ENCODE measurements at places on chromosomes 5 and 9.

- DNase-seq: peak; percentile 8
These were observed 2.2 kb downstream of the GABRB2 start for GRCh38 chr5:161544350-161544765.

DNA sequence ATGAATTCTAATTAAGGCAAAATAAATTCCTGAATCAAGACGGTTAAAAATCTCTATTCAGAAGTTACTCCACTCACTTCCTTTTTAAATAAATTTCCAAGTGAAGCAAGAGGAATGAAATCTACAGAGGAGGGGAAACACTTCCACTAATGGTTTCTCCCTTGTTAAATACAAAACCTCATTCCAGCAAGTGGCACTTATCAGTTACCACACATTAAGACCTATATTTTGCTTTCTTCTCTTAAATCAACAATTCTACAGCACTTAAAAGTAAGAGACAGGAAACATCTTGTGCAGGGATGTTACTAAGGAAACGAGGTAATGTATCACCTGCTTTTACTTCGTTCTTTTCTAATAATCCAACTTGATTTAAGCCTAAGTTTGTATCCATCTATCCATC lies 172.6 kb downstream of the RAPGEF6 start:
- no peak for DNase-seq

DNA sequence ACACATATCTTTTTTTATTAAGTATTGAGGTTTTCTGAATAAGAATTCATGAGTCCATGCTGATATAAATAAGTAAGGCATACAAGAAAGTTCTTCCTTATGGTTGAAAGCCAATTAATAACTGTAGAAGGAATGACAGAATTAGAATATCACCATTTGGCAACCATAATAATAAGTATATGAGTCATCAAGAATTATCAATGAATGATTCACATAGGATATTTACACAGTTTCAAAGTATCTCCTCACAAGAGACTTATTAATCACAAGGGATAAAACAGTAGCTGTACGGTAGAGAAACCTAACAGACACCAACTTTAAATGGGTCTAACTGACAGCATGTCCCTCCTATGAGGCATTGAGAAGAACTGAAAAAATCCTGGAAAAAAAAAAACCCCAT lies 161.6 kb downstream of the NR3C1 start:
- no peak for DNase-seq

DNA sequence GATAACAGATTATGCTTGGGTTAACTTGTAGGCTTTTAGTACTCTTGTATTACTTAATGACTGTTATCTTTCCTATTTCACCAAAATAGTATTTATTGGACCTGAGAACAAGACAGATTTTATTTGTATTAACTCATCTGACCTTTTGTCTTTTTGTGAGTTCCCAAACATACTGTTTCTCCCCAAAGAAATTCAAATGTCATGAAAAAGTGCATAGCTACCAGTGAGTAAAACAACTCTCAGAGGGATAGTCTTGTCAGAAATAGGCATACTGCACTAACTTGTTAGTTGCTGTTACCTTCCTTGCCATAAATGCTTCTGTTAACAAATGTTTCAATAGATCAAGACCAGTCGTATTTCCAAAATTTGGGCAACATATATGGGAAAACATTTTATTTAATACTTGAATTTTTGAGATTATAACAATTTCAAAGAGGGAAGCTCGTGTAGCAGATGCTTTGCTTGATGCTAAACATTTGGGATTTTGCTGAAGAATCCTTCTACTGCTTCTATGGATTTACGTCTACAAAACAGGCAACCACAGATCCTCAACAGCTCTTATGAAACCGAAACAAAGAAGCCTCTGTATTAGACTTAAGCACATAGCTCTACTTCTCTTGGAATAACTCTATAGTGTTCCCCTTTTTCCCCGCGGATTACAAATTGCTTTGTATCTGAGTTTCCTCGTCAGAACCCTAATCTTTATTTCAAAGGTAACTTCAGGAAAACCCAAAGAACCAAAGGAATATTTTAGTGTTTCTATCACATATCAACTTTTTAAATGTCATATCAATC lies 248.8 kb downstream of the MCTP1 start:
- DNase-seq: no peak

- no peak for DNase-seq
These were observed 485.3 kb downstream of the PSAT1 start for GRCh38 chr9:78782234-78782633.

DNA sequence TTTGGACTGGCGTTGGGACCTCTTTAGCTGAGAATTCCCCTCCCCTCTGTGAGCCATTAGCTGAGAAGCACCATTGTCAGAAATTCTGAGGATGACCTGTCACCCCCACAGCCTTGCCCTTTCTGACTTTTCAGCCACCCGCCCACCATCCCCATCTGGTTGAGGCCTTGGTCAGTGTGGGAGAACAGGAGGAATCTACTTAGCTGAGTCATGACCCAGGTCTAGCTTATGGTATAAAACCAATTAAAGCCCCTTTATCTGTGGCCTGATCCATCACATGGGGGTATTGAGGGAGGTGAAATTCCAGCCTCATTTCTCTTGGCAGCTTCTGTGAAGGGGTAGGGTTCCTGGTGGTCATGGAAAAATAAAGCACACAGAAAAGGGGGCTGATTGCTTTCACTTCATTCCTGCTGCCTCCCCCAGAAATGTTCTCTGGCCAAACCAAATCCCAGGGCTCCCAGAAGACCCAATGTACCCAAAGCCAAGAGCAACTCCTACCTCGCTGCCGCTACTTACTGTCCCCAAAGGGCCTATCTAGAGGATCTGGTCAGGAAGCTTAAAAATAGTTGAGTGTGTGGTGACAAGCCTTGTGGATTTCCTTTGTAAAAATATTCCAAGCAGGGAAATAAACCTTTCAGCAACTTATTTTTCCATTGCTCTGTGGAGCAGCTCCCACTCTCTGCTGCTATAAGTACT lies 174.8 kb upstream of the TNC start:
- no peak for DNase-seq

DNA sequence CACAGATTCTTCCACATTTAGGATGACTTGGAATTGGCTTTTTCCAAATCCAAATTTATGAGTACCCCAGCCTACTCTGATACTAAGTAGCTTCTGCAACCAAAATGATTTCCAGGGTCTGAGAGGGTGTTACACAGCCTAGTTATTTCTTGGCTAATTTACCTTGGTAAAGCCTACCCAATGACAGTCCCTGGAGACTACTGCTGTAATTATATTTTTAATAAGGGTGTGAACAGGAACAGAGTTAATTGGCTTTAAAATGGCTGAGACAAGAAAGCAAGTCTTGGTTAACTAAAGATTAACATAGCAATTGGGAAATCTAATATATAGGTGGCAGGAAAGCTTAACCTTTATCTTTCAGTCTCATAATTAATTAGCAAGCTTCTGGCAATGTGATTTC lies 9.3 kb downstream of the PRLR start:
- no peak for DNase-seq

- DNase-seq: no peak
These were observed 42.1 kb downstream of the RFK start for GRCh38 chr9:76352026-76352620.

- DNase-seq: no peak
These were observed 289.1 kb downstream of the ICE1 start for GRCh38 chr5:5711592-5711991.

- DNase-seq: no peak
These were observed 266.0 kb downstream of the DMAC1 start for GRCh38 chr9:7533376-7534090.

DNA sequence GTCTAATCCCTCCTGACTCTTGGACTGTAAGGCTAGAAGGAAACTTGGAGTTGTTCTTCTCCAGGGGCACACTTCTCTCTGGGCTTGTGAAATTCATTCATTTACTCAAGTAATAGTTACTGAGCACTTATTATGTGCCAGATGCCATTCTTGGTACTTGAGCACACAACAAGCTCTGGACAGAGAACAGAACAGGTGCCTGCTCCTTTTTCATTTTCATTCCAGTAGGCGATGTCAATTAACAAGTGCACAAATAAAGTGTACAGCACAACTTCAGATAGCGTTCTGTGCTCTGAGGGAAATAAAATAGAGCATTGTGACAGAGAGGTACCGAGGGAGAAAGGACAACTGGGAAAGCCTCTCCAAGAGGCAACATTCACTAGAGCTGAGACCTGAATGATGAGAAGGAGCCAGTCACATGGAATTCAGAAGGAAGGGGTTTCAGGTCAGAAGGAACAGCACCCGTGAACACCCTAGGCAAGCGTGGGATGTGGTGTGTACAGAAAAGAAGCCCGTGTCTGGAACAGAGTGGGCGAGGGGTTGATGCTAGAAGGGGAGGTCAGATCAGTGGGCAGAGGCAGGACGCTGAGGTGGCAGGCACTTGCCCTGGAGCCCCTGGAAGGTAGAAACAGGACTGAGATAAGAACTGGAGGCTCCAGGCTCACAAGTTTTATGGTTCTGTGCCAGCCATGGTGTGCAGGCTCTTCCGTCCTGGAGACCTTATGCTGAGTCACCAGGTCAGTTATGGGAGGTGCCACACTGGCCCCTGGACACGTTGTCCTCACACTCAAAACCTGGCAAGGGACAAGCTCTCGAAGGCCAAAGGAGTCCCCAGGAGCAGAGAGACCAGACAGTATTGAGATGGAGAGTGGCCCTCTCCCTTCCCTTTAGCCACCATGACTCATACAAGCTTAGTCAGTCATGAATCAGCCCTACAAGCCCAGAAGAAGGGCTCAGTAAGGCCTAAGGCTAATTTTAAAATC lies 7.2 kb upstream of the ABLIM3 start:
- DNase-seq: peak; percentile 74

DNA sequence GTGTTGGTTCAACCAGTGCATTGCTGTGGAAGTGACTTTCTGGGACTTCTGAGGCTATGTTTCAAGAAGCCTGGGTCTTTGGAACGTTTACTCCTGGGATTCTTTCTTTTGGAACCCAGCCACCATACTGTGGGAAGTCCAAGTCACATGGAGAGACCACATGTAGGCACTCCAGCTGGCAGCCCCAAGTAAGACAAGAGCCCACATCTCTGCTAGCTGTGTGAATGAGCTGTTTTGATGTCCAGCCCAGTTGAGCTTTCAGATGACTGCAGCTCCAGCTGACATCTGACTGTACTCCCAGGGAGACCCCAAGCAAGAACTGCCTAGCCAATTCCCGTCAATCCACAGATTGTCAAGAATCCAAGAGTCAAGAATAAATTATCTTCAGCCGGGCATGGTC lies 60.1 kb upstream of the SPATA31D4 start:
- DNase-seq: no peak

GRCh38 chr9:27622693-27623340 lies 49.5 kb upstream of the C9orf72 start:
- DNase-seq: no peak

All from non-pigmented ciliary epithelial cell (primary cell).